Hindlimb muscle (tissue), 1 donor: ENCODE measurements at places on chromosomes 11 and 22.

DNA sequence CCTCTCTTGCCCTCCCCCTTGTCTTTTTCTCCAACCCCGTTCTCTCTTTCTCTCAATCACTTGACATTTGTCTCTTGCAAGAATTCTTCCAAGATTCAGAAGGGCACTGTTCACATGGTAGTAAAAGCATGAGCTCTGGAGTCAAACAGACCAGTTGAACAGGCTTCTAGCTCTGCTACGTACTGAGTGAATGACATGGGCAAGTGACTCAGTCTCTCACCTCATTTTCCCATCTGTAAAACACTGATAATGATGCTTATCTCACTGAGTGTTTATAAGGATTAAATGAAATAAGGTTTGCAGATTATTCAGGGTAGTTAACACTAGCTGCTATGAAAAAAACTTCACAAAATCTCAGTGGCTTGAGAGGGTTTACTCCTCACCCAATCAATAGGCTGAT, 5.9 kb upstream of the IL10RA start:
- no peak for DNase-seq

GRCh38 chr11:94141511-94142307, 13.1 kb downstream of the PANX1 start:
- no peak for DNase-seq

DNA sequence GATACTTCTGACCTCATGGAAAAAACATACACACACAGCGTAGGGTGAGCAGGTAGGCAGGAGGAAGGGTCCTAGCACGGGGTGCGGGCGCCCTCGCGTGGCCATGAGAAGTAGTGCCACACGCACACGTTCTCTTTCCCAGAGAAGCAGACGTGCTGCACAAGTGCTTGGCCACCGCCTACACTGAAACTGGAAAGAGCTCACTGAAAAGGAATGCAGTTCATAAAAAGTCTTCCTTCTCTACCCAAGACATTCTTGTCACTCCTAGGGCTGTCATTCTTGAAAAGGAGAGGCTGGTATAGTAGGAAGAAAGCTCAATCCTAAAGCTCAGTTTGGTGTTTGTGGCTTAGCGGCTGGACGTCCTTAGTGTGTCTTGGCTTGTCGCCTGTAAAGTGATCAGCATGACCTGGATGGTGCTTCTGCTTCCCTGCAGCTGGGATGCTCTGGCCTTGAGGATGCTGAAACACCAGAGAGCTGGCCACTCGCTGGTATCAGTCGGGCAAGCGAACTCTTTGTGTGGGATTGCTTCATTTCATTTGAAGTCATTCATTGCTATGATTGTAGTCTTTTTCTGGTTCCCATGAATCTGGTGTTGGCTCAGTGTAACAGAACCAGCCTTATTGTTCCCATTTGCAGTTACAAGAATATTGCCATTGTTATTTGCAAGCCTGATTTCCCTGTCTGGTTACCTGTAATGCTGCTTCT, 303.8 kb downstream of the NTM start:
- DNase-seq, result peak; percentile 83

- no peak for DNase-seq
Observed at GRCh38 chr11:2743427-2744110, 43.8 kb upstream of the KCNQ1OT1 start.

GRCh38 chr11:8251616-8252295, 11.9 kb downstream of the LMO1 start:
- DNase-seq, result no peak

GRCh38 chr11:34626393-34626792, 5.5 kb downstream of the EHF start:
- DNase-seq, result no peak
